ENCODE measurements at places on chromosomes 7 and 10.

GRCh38 chr10:50063100-50063499 is 4.7 kb upstream of the WASHC2A start:
- DNase-seq = no peak

- no peak for DNase-seq
Observed at GRCh38 chr7:71429083-71429482, 297.1 kb downstream of the GALNT17 start.

- DNase-seq = no peak
Observed at GRCh38 chr7:9231630-9232121, 798.3 kb downstream of the NXPH1 start.

GRCh38 chr10:8336629-8337331 is 282.3 kb downstream of the GATA3 start:
- no peak for DNase-seq

DNA sequence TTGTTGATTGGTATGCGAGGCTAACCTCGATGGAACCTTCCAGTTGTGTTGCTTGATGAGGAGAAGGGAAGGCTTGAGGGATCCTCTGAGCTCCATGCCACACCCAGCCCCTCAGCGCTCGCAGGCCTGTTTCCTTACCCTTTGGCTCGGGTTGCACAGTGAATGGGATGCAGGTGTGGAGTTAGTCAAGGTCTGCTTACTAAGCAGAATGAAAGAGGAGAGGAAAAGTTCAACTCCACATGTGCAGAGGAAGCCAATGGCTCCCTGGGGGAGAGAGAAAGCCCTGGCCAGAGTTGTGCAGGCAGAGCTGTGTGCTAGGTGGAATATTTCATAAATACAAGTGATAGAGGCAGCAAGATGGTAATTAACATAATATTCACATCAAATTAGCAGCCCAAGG is 85.5 kb downstream of the JCAD start:
- no peak for DNase-seq

DNA sequence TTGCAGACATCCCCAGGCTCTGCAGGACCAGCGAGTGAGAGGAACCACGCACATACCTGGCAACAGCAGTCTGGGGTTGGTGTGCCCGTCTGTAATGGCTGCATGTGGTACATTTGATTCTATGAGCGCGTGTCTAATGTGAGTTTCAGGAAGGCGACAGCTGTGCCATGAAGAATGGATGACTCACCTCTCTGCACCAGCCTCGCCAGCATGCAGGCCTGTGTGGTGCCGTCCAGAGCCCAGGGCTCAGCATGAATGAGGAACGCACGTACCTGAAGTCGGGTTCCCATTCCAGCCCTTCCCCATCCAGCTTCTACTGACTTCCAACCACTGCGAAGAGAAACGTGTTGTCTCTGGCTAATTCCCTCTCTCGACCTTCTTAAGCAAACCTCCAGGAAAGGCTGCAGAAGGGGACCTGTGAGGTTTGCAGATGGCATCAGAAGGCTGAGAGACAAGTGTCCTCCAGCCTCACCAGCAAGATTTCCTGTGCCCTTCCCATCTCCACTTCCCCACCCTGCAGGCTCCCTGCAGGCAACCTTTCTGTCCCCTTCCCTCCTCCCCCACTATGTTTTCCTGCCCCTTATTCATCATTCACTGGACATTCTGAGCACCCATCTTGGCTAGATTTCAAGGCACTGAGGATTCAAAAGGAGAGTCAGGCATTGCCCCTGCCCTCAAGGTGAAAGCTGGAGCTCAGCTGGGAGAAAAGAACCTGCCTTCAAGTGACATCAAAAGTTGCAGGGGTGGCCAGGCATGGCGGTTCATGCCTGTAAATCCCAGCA is 54.3 kb downstream of the ASB13 start:
- no peak for DNase-seq

DNA sequence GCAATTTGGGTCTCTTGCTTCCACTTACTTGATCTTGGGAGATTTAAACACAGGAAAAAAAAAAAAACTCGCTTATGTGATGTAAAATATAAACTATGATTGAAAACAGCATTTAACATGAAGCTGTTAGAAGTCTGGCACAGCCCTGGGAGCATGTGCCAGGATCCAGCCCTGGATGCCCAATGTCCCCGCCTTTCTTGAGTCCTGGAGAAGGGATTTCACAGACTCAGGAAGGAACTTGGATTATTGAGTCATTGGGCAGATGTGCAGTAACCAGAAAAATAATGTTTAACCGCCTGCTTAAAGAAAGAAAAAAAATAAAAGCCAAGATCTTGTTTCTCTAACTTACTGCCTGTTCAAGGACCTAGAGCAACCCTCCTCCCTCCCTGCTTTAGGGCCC is 3.7 kb upstream of the JCAD start:
- DNase-seq = no peak

DNA sequence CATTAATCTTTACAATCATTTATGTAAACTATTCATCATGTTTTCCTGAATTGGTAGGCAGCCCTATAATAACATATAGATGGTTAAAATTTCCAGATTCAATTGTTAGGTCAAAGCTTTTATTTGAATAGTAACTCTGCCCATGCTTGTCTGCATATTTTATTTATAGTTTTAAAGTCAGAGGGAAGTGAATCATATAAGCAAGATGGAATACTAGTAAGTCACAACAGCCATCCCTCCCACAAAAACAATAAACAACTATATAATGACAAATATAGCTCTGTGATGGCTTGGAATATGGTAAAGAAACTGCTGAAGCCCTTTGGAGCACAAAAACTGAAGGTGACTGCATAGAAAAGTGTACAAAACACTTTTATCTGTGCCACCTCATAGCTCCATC is 156.3 kb upstream of the TMEM106B start:
- DNase-seq = no peak

DNA sequence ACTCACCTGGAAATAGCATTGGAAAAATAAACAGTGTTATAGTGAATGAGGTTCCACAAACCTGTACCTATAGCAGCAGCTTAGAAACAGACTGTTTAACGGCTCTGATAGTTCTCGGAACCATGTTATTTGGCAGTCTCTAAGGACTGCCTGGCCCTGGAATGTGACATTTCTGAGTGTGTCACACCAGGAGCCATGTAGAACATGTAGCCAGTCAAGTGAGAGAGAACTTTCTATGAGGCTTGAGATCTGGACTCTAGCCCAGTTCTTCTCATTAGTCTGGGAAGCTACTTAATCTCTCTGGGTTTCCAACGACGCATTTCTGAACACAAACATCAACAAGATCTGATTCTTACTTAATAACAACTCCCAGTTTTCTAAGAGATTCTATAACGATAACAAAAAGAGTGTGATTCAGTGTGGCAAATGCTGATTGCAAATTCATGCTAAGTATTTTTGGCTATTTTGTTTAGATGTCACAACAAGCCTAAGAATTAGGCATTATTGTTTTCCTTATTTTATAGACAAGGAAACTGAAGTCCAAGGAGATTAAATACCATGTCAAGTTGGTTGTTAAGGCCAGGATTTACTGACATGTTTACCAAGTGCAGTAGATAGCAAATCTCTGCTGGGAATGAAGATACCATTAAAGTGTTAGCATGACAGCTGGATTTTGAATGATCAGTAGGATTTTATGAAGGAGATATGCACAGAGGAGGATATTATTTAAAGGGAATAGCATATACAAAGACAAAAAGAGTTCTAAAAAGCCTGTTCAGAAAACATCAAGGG is 47.2 kb downstream of the APBB1IP start:
- no peak for DNase-seq

GRCh38 chr7:39721919-39722597 is 98.7 kb downstream of the RALA start:
- no peak for DNase-seq

GRCh38 chr7:41164440-41164839 is 538.5 kb downstream of the INHBA start:
- DNase-seq = no peak

- no peak for DNase-seq
Observed at GRCh38 chr7:7672545-7673239, 32.1 kb downstream of the UMAD1 start.

- no peak for DNase-seq
Observed at GRCh38 chr10:87038786-87039185, 18.7 kb downstream of the FAM25A start.

DNA sequence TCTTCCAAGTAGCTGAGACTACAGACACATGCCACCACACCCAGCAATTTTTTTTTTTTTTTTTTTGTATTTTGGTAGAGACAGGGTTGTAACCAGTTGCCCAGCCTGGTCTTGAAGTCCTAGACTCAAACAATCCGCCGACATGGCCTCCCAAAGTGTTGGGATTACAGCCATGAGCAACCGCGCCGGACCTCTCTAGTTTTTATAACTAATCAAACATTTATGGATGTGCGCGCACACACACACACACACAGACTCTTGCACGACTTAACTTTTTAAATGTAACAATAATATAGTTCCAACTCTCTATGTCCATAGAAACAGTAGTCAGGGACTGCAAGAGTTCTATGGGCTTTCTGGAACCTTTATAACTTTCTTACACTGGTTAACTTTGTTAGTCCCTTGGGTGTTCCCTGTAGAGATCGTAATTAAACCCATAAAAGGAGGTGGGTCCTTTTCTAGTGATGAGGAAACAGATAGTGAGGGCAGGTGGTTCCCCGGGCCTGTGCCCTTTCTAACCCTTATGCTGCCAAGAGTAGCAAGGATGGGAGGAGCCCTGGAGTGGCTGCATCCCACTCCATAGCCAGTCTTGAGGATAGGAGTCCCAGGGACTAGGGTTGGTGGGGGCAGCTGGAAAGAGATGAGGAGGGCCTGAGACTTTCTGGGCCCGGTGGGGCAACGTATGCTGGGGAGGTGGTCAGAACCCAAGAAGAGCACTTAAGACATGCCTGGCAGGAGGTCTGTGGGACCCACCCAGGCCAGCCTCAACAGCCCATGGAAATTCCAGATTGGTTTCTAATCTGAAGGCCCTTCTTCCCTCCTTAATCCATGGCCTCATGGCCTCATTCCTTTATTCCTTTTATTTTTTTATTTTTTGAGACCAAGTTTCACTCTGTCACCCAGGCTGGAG is 8.6 kb downstream of the MARVELD1 start:
- DNase-seq = no peak

DNA sequence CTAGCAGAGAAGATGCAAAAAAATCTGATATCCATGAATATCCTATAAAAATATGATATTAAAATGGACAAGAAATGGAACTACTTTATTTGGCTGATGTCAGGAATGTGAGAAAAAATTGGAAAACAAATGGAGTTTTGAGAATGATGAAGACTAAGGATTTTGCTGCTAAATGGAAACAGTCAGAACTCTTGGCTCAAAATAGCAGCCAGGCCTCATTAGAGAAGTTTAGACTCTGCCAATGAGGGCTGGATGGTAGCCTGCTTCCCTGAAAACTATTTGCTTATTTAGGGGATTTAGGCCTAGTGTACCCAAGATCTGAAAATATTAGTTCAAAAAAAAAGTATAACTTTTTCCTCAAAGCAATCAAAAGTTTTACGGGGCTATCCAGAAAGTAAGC is 458.5 kb downstream of the TFEC start:
- no peak for DNase-seq

DNA sequence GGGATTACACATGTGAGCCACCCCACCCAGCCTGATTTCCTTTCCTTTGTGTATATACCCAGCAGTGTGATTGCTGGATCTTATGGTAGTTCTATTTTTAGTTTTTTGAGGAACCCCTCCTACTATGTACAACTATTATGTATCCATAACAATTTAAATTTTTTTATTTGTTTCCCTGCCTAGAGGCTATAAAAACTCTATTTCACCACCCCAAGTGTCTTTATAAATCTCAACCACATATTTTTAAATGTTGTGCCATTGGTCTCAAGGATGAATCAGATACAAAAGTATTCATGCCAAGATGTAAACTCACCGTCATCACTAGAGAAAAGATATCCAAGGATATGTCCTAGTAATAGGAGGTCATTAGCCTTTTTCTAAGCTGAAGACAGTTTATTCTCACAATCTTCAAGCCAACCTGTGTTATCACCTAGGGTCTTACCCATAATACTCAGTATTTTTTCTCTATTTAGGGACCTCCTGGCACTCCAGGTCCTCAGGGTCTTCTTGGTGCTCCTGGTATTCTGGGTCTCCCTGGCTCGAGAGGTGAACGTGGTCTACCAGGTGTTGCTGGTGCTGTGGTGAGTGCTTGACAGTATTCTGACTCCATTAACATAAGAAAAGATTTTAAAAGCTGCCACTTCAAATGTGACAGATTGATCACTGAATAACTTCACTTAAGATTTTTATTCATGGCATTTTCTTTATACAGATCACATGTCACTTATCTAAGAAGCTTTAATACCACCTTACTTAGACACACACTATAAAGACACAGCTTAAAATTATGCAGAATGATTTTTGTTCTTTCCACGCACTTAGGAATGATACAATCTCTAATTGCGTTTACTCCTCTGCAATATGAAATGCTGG is 29.4 kb downstream of the COL1A2 start:
- no peak for DNase-seq

DNA sequence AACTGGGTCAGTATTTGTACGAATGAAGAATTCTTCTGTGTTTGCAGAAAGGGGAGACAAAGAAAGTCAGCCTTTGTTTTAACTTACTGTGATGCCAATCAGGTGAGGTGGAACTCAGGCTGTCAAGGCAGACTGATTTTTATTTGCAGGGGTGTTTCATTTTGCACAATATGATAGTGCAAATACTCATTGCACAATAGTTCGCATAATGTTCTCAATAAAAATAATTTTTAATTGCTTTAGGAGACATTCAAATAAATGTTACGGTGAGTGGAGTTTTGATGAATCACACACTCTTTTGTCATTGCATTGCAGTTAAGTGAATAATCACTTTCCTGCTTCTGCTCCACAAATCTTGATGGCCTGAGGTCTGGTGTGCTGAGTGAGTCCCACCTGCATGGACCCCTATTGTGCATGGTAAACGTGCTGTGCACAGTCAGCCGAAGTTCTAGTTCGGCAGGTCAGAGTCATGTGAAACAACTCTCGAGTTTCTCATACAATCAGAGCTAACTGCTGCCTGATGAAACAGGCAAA is 141.3 kb upstream of the FZD8 start:
- DNase-seq = no peak

- DNase-seq = no peak
Observed at GRCh38 chr7:80830584-80831285, 88.1 kb downstream of the SEMA3C start.

GRCh38 chr10:20685462-20685861 is 211.6 kb downstream of the NEBL start:
- no peak for DNase-seq

- no peak for DNase-seq
Observed at GRCh38 chr10:29372920-29373319, 84.0 kb downstream of the LYZL1 start.

DNA sequence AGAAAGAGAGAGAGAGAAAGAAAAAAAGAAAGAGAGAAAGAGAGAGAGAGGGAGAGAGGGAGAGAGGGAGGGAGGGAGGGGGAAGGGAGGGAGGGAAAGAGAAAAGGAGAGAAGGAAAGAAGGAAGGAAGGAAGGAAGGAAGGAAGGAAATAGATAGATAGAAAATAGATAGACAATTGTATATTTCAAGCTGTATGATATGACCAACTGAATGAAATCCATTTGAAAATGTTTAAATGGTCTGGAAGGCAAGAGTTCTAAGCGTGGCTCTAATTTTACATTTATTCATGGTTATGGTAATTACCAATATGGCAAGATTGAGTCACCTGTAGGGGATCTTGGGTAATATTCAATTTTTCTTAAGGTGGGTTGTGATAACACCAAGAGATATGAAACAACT is 24.4 kb upstream of the CTAGE4 start:
- DNase-seq = no peak

All from activated CD4-positive, CD25-positive, alpha-beta regulatory T cell (primary cell).